ENCODE measurements at places on chromosomes 7 and 10.

DNA sequence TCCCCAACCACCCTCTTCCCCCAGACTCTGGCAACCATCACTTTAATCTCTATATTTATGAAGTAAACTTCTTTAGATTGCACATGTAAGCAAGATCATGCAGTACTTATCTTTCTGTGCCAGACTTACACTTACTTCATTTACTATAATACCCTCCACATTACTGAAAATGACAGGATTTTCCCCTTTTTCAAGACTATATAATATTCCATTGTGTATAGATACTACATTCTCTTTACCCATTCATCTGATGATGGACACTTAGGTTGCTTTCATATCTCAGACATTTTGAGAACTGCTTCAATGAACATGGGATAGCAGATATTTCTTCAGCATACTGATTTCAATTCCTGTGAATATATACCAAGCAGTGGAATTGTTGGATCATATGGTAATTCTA is 4.4 kb downstream of the DOCK4 start:
- DNase-seq: no peak

DNA sequence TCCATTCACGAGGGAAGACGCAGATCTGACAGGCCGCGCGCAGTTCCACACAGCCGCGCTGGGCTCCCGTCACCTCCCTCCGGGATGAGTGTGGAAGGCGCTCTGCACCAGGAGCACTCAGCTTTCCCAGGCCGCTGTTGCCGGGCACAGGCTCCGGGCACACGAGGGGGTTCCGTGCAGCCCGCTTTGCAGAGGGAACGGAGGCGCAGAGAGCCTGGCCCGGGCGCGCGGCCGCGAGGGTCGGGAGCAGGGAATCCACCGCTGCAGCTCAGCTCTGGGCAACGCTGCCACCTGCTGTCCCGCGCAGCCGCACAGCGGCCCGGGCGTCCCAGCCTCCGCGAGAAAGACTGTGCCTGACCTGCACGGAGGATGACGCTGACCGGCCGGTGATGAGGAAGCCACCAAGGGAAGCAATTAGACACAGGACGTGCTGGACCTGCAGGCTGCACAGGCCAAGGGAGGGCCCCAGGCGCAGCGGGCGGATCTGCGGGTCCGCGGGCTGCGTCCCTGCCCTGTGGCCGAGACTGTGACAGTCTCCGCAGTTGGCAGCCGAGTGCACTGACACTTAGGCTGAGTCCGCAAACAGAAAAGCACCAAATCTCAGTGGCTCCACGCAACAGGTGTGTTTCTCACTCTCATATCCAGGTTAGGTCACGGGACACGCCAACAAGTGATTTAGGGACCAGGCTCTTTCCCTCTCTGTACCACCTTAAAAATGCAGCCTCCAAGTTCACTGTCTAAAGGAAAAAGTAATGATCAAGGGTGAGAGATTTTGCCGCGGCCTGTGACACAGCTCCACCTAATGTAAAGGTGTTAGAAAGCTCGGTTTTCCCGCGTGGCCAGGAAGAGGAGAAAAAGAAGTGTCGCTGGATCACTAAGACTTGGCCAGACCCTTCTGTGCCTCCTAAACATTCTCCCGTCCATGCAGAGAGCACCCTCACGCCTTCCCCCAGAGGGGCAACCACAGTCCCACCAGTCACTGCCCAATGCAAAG is 94.5 kb downstream of the SEC61G start:
- no peak for DNase-seq

DNA sequence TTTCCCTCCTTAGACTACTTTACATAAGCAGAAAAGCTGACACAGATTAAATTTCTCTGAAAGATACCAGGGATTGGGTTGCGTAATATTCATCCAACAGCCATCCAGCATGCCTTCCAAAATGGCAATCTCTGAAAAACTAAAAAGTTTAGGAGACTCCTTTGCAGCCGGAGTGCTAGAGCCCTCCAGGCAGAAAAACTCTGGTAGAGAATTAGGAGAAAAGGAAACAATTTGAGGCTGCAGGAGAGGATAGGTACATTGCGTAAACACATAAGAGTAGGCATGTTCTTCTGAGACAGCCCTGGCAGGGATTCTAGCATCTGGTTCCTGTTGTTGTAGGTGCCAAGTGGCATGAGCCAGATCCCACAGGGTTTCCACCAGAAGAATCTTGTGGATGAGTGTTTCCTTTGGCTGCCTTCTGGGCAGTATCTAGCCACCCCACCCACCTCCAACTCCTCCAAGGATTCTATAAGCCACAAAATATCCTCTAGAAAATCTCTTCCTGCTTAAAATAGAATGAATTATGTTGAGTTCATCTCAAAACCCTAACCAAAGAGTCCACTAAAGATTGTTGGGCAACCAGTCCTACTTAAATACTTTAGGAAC is 402.4 kb downstream of the HGF start:
- no peak for DNase-seq

- no peak for DNase-seq
Measured at GRCh38 chr7:132872034-132872433, 209.9 kb downstream of the CHCHD3 start.

- no peak for DNase-seq
Measured at GRCh38 chr7:83149466-83149865, 13.2 kb downstream of the PCLO start.

GRCh38 chr7:94289071-94289470 is 105.6 kb upstream of the COL1A2 start:
- DNase-seq: no peak

GRCh38 chr7:41205600-41205999 is 497.3 kb downstream of the INHBA start:
- no peak for DNase-seq
